Stimulated activated naive CD8-positive, alpha-beta T cell treated with anti-CD3 and anti-CD28 coated beads, Interleukin-15, Interleukin-2, amounts not matched to agents 100 U/mL and 50 U/mL, for 24 hours (primary cell): ENCODE measurements at places on chromosomes 4 and X.

- no peak for DNase-seq
These were observed 139.9 kb upstream of the ATP6AP2 start for GRCh38 chrX:40440866-40441265.

GRCh38 chrX:122943918-122944317, 240.2 kb upstream of the GRIA3 start:
- DNase-seq, result no peak

- DNase-seq, result no peak
These were observed 178.7 kb upstream of the LDB2 start for GRCh38 chr4:17077105-17077504.

DNA sequence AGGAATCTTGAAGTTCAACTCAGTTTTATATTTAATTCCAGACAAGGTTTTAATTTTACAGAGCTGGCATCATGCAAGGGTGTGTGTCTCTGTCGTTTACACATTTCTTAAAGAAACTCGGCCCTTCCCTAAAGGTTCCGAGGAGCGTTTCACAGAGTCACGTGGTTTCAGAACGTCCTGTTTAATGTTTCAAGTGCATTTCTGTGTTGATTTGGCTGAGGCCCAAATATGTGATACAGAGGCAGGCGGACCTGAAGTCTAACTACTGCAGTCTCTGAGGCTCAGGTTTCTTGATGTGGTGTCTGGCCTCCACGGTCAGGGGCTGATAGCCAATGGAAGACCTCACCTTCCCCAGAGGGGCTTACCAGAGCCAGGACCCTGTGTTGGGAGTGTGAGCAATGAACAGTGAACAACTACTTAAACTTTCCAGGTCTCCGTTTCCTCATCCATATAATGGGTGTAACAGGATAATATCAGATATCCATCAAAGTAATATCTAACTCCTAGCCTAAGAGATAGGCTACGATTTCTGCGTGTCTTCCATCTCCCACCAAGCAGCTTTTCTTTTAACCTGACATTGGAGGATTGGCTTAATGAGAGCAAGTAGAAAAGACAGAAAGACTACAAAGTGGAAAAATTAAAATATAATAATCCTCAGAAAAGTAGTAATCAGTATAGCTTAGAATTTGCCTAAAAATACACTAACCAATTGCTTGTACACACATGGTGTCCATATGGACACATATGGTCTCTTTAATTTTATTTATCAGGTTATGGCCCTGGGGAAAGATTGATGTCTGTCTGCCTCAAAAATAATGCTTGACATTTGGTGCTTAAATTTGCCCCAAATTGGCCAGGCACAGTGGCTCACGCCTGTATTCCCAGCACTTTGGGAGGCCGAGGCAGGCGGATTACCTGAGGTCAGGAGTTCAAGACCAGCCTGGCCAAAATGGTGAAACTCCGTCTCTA, 50.0 kb upstream of the TRIM2 start:
- DNase-seq, result no peak

- DNase-seq, result no peak
These were observed 1.7 kb upstream of the PRRG1 start for GRCh38 chrX:37347420-37347819.

GRCh38 chr4:172232966-172233365, 419.8 kb downstream of the GALNTL6 start:
- DNase-seq, result no peak

DNA sequence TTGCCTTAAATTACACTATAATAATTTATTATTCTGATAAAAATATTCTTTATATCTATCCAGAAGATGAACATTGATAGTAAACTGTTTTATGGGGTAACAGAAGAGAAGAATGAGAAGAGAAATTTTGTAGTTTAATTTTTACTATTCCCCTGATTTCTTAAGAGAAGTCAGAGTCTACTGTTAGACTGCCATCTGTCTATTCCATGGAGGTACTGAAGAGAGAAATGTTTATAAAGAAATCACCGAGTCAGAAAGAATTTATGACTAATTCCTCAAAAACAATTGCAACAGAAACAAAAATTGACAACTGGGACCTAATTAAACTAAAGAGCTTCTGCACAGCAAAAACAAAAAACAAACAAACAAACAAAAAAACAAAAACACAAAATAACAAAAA, 149.9 kb downstream of the FGF16 start:
- no peak for DNase-seq

- peak; percentile 76 for DNase-seq
These were observed 18.8 kb upstream of the TMSB4X start for GRCh38 chrX:12955882-12956703.

DNA sequence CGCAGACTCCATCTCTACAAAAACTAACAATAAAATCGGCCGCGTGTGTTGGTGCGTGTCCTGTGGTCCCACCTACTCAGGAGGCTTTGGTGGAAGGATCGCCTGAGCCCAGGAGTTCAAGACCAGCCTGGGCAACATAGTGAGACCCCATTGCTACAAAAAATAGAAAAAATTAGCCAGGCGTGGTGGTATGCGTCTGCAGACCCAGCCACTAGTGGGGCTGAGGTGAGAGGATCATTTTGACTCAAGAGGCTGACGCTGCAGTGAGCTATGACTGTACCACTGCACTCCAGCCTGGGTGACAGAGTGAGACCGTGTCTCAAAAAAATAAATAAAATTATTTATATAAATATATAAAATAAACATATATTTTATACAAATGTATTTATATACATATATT, 22.3 kb downstream of the ASMTL start:
- no peak for DNase-seq

- no peak for DNase-seq
These were observed 34.3 kb downstream of the METAP1 start for GRCh38 chr4:99029852-99030251.

GRCh38 chr4:140098455-140099160, 55.4 kb downstream of the MAML3 start:
- DNase-seq, result no peak

DNA sequence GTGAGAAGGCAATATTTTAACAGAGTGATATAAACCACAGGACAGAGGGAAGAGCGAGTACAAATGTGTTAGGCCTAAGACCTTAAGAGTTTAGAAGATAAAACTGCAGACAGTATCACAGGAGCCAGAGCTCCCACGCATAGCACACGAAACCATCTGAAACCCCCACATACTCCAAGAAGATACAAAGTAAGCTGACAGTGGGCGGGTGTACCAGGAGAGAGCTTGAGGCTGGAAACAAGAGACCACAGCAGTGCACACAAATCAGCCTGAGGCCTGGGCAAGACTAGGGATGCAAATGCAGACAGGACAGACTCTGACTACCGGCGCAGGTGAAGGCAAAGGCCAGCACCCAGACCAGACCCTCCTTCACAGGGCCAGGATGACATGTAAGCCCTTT, 54.1 kb upstream of the ARHGAP24 start:
- no peak for DNase-seq

- no peak for DNase-seq
These were observed 11.7 kb downstream of the SCFD2 start for GRCh38 chr4:53354012-53354722.

DNA sequence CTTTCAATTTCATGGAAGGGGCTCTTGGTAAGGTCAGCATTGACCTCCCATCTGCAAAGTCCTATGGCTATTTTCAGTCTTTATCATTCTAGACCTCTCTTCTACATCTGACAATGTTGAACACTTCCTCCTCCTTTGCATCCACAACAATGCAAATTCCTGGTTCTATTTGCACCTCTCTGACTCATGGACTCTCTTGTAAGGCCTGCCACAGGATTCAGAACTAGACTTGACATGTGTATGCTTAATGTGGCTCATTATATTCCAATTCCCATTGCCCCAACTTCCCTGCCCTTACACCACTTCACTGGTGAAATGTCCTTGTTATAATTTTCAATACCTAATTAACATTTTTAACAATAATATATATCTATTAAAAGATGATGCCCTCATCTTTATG, 314.3 kb upstream of the FGF13 start:
- DNase-seq, result no peak

GRCh38 chrX:136816975-136817374, 36.2 kb upstream of the ARHGEF6 start:
- DNase-seq, result no peak

DNA sequence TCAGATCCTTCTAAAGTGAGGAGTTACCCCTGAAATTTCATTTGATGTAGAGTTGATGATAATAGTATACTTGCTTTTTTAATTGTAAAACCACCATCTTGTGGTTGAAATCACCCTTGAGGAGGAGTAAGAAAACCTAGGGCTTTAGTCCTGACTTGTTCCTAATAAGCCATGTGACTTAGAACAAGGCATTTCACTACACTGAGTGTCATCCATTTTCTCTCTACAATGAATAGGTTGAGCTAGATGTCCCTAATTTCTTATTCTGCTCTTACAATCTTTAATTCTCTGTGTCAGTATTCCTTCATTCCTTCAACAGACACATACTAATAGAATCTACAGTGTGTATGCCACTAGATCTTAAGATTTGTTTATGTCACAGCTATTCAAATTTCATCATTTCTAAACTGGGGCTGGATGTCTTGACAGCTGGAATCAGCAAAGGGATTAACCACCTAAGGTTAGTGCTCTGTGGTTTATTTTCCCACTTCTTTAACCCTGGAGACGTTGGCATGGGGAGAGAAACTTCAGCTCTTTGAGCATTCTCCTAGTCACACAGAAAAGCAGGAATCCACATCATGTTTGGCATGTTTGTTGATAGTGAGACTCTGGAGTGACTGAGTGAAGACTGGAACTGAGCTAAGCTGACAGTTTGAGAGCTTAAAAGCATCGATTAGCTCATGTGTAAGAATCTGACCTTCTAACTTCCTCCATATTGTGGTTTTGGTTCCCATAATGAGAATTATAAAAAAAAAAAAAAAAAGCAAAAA, 246.3 kb downstream of the NDST4 start:
- DNase-seq, result no peak

DNA sequence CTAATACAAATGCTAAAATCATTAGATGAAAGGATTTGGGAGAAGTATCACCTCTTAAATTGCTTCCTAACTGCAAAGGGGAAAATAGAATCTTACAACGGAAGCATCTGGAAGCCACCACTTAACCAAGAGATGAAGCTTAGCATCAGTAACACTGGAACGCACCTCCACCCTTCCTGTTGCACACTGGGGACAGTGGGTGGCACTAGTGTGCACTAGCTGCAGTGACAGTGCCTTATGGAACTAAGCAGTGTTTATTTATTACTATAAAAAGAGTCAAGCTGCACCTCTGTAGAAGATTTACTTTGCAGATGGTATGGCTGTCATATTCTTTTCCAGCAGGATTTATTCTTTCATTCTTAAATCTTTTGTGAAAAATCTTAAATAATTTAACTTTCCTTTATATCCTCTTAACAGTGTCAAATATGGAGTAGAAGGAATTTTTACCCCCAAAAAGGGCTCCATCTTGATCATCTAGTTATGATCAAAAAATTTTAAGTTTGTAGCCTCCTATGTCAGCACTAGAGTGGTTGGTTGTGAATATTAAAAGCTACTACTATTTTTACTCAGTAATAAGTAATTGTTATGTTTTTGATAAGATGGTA, 76.7 kb downstream of the SCD5 start:
- peak; percentile 34 for DNase-seq

DNA sequence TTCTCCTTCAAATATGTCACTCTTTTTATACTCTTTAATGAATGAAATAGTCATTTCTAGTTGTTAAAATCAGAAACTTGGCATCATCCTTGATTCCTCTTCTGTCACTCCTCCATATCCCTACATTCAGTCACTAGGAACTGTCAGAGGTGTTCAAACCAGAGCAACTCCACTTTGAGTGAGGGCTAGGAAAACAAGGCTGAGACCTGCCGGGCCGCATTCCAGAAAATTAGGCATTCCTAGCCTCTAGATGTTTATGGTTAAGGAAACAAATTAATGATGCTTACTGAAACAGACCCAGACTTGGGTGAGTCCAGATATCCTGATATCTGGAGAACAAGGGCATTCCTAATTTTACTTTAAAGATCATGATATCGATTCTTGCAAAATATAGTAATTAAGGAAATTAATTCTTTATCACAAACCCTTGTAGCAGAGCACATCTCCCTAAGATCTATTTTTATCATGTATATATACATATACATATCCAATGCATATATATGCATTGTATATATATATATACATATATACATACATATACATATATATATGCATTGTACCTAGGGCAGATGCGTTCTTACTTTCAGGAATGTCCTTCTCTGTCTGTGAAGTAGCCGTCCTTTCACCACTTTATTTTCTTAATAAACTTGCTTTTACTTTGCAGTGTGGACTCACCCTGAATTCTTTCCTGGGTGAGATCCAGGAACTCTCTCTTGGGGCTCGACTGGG, 98.4 kb upstream of the GC start:
- DNase-seq, result no peak

DNA sequence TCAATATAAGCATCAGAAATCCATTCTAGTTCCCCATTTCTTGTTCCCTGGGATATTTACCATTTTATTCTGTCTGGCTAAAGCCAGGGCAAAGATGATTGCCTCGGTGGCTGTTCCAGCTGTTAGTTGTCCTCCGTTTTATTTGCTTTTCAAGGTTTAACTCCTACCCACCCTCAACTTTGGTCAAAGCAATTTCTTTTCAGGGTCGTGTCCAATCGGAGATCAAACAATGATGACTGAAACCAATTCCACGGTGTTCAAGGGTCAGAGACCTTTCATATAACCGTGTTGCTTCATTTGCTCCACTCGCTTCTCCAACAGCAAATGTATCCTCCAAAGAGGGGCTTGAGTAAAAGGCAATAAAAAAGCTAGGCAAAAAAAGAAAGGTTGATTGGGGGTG, 193.5 kb upstream of the FTHL17 start:
- DNase-seq, result no peak

- DNase-seq, result no peak
These were observed 19.8 kb downstream of the BEX3 start for GRCh38 chrX:103396186-103396585.

- no peak for DNase-seq
These were observed 46.0 kb upstream of the CLNK start for GRCh38 chr4:10730590-10730989.

GRCh38 chrX:24479924-24480323, 14.8 kb downstream of the PDK3 start:
- peak; percentile 53 for DNase-seq

DNA sequence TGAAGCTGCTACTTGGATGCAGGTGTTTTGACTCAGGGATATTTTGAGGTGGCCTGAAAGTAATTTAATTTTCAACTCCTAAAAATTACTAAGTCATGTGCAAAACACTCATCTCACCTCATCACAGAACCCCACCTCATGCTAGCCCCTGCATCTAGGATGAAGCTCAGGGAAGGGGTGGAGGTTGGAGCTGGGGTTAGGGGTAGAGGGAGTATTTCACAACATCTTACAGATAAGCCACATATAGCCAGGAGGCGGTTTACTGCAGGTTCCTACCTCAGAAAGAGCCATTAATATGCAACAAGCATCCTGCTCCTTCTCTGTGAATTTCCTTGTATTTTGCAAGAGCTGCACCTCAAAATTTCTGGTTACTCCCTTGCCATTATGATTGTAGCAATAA, 70.5 kb upstream of the TSPAN5 start:
- DNase-seq, result no peak

GRCh38 chr4:77022560-77023179, 53.1 kb downstream of the CCNI start:
- DNase-seq, result no peak

- DNase-seq, result peak; percentile 71
These were observed at the start of gene SEL1L3 for GRCh38 chr4:25862411-25863346. TSS of gene SEL1L3 (minus strand) at chr4:25862988. CDS start at chr4:25862836, 152 bp downstream.
